ENCODE measurements at places on chromosomes 3 and 15.

- no peak for DNase-seq
Measured at GRCh38 chr3:103341078-103341606, 906.3 kb downstream of the ZPLD1 start.

GRCh38 chr3:38555149-38555840, 59.2 kb downstream of the EXOG start:
- no peak for DNase-seq

- DNase-seq: peak; percentile 29
Measured at GRCh38 chr3:72829701-72830100, 18.5 kb downstream of the SHQ1 start.

DNA sequence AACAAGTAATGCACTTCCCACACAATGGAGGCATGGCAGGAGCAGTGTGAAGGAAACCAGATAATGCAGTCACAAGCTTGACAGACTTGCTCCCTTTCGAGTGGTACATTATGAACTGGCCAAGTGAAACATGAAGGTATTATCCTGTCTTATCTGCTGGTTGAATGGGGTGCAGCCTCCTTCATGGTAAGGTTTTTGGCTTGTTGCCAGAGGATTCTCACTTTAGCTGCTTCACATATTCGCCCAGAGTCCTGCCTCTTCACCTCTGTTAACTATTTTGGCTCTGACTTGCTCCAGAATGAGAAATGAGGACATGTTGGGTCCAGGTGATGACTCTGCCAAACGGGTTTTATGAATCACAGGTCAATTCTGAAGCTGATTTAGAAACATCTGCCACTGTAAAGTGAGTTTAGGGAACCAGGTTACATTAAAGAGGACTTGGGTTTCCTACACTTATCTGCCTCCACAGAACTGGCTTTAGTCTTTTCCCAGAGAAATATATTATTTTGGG, 19.5 kb upstream of the CCDC39 start:
- DNase-seq: no peak

DNA sequence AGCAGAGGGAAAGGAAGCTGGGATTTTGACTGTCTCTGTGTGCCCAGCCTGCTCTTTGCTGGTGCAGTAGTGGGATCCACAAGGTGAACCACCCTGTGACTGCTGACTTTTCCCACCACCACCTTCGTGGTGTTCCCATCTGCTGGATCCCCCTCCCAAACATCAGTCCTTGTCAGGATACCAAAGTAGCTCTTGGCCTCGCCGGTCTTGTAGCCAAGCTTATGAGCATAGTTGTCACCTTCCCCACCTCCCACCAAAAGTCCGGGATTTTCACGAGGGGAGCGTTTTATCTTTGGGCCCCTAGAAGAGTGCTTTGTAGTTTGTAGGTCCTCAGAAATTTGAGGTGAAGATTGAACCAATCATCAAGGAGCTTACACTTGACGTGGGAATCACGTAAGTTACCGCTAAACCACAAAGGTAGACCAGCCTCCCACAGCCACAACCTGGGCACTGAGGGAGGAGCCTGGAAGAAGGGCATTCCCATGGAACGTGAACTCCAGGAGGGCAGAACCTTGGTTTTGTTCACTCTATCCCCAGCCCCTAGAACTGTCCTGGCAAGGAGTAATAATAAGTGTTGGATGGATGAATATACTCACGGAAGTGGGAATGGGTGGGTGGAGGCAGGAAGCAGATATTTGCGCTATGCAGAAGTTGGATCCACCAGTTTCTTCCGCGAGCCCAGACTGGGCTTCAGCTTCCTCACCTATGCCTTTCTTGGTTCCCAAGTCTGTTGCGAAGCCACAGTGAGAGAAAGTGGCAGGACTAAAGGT, 814 bp upstream of the TEX264 start:
- DNase-seq: no peak

DNA sequence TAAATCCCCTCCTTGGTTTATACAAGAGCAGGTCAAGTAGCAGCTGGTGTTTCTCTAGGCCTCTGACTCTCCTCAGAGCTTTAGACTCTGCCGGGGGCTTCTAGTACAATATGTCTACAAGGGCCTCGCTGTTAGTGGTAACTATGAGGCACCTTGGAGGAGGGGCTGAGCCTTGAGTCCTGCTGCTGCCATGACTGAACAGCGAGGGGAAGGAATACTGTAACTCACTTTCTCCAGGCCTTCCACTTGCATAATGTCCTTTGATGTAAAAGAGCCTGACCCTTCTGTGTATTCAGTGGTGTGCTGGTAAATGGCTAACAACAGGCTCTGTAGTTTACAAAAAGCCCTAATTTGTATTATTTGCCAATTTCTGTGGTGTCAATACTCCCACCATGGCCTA, 27.8 kb downstream of the DRD3 start:
- no peak for DNase-seq

DNA sequence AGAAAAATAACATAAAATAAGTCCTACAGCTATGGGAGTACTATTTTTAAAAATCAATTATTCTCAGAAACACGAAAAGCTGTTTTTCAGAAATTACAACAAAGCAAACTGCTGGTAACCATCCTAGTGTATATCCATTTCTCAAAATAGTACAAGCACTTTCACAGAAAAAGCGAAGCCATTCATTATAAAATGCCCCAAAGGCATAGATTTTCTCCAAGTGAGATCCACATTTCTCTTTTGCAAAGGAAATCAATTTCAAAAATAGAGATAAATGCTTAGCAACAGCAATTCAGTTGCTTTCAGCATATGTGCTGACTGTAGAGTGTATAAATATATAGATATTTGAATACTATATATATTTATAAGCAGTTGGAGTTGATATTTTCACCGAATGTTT, 1266.3 kb downstream of the SI start:
- DNase-seq: no peak

- DNase-seq: no peak
Measured at GRCh38 chr3:129162729-129163579, 2.1 kb upstream of the ISY1 start.

GRCh38 chr15:68235022-68235421, 5.5 kb upstream of the CLN6 start:
- DNase-seq: no peak

DNA sequence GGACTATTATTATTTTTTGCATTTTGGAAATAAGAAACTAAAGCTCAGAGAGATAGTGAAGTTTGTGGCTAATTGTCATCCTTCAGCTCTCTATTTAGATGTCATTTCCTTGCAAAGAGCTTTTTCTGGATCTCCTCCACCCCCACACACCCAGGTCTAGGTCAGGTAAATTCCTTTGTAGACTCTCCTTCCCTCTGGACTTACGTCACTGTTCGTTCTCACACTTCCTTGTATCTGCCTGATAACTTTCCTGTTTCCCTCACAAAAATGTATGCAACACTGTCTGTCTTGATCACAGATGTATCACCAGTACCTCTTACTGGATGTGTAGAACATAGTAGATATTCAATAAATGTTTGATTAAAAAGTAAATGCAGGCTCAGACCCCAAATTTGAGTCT, 6.1 kb upstream of the MB21D2 start:
- no peak for DNase-seq

DNA sequence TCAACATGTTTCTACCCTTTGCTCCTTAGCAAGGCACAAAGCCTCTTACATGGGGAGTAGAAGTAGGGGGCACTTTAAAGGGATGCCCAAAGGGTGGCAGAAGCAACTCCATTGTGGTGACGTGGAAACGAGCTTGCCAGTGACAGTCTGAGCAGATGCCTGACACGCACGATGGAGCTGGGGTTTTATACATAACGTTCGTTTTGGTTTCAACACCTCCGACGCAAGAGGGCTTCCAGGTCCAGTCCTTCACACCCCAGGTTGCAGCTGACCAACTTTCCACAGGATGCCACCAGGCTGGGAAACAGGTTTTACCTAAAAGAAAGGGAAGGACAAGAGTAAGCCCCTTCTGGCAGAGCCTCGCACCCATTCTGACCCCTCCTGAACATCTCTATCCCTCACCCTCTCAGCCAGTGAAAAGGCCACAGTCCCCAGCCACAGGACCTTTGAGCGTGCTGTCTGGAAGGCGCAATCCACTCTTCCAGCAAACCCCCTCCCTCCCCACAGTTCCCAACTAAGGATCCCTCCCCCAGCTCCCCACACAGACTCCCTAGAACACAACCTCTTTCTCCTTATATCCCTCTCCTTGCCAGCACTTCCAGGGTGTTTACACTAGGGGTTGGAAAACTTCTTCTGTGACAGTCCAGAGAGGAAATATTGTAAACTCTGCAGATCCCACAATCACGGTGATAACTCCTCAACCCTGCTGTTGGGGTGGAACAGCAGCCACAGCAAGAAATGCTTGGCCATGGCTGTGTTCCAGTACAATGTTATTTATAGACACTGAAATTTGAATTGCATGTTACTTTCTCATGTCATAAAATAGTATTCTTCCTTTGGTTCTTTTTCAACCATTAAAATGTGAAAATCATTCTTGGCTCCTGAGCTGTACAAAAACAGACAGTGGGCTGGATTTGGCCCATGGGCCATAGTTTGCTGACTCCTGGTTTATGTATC, 36.2 kb downstream of the FAM174B start:
- DNase-seq: no peak

GRCh38 chr3:23665741-23666140, 140.0 kb upstream of the UBE2E1 start:
- DNase-seq: no peak

GRCh38 chr15:85788771-85789495, 5.8 kb downstream of the KLHL25 start:
- DNase-seq: no peak

DNA sequence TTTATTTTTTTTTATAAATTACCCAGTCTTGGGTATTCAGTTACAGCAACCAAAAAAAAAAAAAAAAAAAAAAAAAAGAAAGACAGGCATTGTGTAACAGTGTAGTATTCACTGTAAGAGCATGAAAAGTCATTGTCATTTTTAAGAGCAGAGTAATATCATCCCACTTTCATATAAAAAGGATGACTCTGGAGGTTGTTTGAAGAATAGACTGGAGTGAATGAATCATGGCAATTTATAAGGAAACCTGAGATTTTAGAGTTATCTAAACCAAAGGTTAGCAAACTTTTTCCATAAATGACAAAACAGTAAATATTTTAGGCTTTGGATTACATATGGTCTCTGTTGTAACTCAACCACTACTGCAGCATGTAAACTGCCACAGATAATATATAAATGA, 794.9 kb downstream of the NTRK3 start:
- no peak for DNase-seq

DNA sequence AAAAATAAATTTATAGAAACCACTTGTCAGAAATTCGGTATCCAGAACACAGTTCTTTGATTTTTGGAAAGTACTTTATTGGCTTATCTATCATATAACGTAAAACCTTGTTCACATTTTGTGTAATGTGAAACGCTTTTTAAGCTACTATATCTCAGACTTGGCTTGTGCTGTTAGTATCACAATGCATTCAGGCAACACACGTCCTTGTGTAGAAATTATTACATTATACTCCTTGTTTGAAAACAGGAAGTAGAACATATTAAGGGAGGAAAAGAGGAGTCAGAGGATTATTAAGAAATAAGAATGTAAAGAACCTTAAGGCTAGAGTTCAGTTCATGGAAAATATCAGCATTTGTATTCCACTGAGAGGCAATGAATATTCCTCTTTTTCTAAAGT, 1.6 kb downstream of the DNAJC13 start:
- no peak for DNase-seq

DNA sequence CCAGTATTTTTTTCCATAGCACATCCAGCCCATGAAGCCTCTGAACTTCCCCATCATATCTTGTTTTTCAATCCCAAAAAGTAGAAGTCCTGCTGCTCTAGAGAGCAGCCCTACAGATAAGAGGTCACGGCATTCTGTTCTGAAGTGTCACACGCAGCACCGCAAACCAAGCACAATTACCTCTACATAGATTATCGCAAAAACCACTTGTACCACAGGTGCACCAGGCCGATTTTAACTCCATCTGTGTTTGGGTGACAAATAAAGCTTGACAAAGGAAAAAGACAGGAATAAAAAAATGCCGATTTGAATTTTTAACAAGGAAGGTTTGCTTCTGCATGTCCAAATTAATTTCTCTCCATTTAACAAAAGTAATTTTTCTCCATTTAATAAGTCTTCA, 113.7 kb downstream of the MYO5A start:
- no peak for DNase-seq

DNA sequence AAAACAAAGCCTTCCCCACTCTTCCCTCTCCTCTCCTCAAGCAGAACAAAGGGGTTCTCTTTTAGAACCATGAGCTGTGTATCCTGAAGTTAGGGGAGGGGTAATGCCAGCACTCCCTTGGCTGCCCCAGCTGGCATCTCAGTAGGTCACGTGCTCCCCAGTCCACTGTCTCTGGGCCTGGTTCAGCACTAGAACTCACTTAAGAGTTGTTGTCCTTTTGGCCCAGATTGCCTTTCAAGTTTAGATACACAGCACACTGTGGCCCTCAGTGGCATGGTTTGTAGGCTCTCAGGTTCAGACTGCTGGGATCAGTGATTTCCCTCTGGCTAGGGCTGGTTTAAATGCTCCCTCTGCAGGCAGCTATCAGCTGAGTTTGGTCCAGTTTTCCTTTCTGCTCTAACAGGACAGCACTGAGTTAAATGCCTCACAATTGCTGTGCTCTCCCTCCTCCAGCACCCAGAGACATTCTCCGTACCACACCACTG, 188.4 kb upstream of the ST8SIA2 start:
- DNase-seq: no peak

DNA sequence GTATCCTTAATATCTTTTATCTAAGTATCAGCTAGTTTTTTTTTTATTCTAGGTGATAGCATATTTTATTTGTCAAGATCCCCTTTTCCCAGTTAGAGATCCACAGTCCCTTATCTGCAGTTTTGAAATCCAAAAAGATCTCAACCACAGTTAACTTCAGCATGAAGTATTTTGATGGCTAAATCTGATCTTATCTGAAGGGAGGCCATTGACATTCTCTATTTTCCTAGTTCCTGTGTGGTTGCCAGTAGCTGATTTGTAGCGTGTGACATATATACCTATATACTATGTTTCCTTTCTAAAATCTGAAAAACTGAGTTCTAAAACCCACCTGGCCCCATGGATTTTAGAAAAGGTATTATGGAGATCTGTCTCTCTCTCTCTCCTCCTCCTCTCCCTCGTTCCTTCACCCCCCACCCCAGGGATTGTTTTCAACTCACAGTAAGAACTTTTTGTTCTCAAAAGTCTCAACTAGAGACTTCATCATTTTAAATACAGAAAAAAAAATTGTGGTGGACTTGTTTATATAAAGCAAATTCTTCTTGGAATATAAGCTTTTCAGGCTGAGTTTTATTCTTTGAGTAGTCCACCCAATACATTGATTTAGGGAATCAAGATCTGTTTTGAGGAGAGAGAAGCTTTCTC, 12.3 kb downstream of the TCF12 start:
- no peak for DNase-seq

- no peak for DNase-seq
Measured at GRCh38 chr3:120224237-120224636, 60.8 kb downstream of the GPR156 start.

All from AG20443 (cell line).